ENCODE measurements at places on chromosomes 6 and 20.

DNA sequence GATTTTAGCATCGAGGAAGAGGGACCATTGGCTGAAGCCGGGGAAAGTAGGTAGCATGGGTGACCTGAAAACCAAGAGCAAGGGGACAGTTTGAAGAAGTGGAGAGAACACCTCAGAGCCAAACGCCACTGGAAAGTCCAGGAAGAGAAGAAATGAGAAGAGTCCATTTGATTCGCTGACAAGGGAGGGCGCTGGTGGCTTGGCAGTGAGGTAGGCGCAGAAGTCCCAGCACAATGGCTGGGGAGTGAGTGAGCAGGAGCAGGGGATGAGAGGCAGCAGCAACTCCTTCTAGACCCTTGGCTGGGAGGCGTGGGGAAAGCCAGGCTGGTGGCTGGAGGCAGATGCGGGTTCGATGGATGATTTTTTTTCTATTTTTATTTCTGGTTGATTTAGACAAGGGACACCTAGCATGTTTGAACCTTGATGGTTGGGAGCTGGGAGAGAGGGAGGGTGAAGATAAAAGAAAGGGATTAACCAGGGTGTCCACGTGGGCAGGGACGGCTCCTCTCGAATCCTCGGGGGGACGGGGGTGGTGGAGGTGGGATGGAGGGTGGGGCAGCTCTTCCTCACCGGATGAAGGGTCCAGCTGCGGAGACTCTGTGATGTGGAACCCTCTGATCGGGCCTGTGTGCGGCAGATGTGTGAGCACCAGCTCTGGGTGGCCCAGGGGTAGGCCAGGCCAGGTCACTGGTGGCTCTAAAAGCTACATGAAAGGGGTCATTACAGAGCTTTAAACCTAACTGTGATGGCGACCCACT is 164.2 kb downstream of the NFATC2 start:
- no peak for DNase-seq

DNA sequence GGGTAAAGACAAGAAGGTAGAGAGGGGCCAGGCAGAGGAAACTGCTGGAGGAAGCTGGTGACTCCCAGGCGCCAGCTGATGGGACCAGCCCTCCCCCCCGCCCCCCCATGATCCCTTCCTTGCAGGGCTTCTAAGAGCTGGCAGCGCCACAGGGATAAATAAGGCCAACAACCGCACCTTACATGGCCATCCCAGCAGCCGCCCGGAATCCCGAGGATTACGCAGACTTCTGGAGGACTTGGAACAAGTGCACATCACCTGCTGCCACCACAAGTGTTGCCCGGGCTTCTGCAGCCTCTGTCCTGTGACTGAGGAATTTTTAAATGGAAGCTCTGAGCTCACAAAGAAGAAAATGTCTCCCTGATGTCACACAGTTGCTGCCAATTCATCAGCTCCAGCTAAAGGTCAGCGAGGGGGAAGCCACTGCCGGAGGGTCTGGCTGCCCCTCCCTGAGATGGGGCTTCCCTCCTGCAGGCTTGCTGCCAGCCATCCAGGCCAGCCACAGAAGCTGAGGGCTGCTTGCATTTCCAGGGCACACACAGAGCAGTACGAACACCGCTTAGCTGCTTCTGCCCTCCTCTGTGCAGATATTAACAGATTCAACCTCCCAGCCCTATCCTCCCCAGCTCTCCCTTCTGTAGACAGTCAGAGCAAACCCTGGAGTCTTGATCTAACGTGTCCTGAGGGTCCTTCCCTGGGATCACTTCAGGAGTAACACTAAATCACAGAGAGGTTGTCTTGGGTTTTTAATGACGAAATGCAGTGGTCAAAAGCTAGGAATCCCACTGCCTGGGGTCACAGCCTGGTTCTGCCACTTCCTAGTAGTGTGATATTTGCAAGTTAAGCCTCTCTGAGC is 38.6 kb upstream of the PIM1 start:
- no peak for DNase-seq

DNA sequence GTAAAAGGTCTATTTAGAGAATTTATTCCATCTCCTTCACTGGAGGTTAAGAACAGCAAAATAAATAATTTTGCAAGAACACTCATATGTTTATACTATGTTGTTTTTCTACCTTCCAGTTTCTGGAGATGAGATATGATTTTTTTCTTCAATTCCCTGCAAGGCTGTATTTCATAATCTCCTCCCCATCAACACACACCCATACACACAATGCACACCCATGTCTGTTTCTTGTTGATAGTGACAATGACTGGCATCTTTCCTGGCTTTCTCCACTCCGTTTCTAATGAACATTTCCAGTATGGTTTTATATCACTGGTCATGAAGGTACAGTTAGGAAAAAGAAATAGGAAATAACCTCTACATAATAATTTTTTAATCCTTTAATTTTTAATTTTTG is 202.1 kb downstream of the ARHGAP18 start:
- no peak for DNase-seq

- no peak for DNase-seq
Observed at GRCh38 chr6:133247581-133247980, 6.4 kb downstream of the EYA4 start.
